Suppressor macrophage (primary cell): ENCODE measurements at places on chromosomes 11 and 22.

- DNase-seq = no peak
These were observed 255.0 kb upstream of the TBCEL start for GRCh38 chr11:120768949-120769348.

GRCh38 chr11:106468086-106468485 is 390.6 kb downstream of the AASDHPPT start:
- no peak for DNase-seq

DNA sequence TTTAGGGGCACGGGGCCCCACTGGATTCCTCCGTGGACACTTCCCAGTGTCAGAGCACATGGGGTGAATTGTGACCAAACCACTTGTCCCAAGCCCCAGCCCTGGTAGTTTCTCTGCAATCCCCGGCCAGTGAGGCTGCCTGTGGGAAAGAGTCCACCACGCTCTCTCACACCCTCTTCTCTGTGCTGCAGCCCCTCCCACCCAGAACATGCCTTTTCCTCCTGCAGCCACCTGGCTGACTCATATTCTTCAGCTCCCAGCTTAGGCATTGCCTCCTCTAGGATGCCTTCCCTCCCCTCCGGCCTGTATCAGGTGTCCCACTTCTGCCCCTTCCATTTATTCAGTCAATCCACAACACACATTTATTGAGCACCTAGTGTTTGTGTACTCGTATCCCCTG is 5.4 kb upstream of the RPS6KB2 start:
- DNase-seq = no peak

- no peak for DNase-seq
These were observed 16.0 kb downstream of the QSER1 start for GRCh38 chr11:32908619-32909018.

DNA sequence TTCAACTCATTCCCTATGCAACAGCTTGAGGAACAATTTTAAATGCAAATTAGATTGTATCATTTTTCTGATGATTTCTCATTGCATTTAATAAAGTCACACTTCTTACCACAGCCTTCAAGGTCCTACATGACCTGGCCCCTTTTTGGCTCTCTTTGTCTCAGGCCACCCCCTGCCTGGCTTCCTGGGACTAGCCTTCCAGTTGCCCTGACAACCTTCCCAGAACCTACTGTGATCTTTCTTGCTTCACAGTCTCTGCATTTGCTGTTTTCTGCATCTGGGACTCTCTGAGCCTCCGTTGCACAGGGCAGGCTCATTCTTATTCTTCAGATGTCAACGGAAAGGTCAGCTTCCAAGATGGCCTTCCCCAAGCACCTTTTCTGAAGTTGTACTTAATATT is 12.9 kb downstream of the APLNR start:
- DNase-seq = no peak

- DNase-seq = no peak
These were observed 81.6 kb downstream of the MYEOV start for GRCh38 chr11:69375316-69376154.

- peak; percentile 96 for DNase-seq
These were observed 38.0 kb upstream of the PDE2A start for GRCh38 chr11:72712168-72712751.

DNA sequence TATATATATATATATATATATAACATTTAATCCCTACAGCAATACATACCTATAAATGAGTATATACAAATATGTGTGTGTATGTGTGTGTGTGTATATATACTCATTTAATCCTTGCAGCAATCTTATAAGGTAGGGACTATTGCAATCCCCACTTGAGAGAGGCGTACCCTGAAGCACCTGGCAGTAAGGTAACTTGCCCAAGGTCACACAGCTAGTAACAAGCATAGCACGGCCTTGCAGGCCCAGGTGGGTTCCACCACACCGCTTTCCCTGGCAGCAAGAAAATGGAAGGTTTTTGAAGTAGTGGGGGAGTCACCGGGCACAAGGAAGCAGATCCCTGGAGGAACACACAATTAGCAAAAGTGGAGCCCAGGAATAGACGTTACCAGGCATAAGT is 3.3 kb upstream of the ADA2 start:
- no peak for DNase-seq

DNA sequence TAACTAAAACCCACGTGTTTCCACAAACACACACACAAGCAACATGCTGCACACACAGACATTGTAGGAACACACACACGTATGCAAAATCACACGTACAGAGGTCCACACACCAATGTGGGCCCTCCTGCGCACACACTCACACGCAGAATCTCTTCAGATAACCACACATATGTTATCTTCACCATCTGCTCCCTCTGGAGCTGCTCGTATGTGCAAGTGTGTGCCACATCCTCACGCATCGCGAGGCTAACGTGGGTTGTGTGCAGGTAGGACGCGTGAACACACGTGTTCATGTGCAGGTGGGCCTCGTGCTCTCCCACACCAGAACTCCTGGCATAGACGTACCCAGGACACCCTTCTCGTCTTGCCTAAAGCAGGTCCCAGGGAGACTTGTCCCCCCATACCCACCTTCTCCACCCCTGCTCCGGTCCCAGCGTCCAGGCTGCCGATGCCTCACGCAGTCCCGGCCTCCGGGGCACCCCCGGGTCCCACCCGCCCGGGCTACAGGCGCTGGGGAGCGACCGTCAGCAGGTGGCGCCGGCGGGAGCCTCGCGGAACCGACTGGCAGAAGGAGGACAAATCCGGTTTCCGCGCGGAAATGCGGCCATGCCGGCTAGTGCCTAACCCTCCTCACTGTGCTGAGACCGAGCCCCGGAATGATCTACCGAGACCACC is 10.3 kb upstream of the IGSF9B start:
- no peak for DNase-seq

DNA sequence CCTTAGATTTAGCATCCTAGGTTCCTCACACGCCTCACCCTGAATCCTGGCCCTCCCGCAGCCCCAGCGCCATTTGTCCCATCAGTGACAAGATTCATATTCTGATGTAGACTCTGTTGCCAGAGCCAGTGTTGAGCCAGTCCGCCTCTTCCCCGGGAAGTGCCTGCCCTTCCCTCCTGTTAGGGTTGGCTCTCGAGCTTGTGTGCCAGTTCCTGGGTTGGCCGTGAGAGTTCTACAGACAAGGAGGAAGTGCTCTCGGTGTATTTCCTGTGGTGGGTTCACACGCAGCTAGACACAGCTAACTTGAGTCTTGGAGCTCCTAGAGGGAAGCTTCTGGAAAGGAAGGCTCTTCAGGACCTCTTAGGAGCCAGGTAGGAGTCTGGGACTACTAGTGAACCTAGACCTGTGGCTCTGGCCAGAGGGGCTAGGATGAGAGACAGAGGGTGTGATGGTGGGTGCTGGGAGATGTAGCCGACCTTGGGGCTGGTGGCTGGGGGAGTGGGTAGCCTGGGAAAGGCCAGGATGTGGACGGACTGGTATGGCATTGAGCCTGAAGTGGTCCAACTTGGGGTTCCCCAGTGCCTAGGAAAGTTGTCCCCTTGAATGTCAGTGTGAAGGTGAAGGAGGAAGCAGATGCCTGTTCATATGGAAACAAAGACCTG is at the start of gene IL18BP:
Gene IL18BP (plus strand): TSS at position 261 of the 662 bp plus-strand sequence. CDS start 1,076 bp downstream, outside the sequence.
- peak; percentile 96 for DNase-seq

- DNase-seq = no peak
These were observed 168.0 kb upstream of the BDNF start for GRCh38 chr11:27868226-27868625.

DNA sequence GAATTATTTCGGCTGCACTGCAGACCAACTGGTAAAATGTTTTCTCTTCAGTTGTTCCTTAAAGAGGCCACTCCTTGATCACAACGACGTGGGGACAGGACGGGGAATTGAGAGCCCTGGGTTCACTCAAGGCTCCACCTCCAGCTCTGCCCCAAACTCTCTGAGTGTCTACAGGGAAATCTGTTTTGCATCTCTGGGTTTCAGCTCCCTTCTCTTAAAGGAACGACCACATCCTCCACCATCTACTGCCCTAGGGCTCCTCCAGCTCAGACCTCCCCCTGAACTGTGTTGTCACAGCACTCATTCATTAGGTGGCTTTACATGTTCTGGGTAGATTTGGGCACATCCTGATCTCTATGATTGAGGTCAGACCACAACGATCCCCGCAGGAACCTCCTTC is 5.1 kb upstream of the PPFIA1 start:
- DNase-seq = no peak
